Fibroblast of gingiva (primary cell): ENCODE measurements at places on chromosomes 1 and 21.
A peak's percentile ranks its signal among the peaks of the same experiment; 100 is the strongest.

DNA sequence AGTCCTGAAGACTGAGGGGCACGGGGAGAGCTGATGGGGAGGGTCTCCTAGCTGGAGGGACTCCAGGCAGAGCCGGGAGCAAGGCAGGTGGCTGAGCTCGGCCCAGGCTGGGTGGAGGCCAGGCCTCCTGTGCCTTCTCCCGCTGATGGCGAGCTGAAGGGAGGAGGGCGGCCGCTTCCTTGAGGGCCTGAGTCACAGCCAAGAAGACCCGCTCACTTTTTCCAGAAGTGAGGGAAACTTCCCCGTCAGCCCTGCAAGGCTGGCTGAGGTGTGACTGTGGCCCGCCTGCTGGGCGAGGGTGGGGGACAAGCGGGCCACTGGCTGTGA, 1.7 kb upstream of the VWA1 start:
- DNase-seq = no peak

GRCh38 chr1:33599516-33600115, 127.2 kb downstream of the ZSCAN20 start:
- DNase-seq = no peak

DNA sequence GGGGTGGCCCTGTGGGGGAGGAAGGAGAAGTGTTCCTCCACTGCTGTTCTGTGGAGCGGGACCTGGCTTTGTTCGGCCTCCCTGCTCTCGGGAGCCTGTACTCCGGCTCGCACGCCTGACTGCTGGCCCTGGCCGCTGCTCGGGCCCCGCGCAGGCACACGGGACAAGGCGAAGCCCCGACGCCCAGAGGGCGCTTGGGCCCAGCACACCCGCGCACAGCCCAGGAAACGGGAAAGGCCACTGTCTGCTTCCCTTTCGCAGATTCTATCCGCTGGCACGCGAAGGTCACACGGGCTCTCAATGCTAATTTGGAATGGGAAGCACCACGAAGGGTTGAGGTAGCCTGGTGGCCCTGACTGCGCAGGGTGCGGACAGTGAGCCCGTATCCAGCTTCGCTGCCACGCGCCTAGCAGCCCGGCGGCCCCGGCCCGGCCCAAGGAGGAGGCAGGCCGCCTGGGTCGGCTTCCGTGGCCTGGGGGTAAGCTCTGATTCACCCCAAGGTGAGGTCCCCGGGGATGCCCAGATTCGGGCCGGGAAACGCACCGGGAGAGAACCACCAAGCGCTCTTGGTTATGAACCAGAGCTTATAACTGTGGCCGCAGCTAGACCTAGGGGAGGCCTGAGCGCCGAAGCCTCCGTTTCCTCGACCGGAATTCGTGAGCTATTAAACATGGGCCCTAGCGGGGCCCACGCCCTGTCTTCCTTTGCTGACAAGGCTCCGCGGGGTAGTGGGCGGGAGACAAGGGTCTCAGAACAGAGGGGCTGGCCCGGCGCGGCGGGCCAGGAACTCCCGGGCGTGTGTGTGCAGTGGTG, 19.7 kb upstream of the TBX15 start:
- DNase-seq = no peak

DNA sequence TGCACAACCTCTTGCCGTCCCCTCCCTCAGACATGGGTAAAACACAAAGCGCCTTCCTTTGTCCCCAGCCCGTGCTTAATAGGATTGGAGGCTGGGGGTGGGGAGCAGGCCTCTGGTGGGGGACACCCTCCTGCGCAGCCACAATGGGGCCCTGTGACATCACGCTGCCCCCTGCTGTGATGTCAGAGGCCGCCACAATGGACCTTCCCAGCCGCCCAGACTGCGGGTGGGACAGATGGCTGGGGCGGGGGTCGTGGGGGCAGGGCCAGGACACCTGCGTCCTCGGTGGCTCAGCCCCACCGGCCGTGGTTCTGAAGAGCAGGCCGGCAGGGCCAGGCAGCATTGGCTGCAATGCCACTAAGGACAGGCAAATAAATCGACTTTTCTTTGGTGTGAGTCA, 39.9 kb downstream of the EPHA2 start:
- no peak for DNase-seq

DNA sequence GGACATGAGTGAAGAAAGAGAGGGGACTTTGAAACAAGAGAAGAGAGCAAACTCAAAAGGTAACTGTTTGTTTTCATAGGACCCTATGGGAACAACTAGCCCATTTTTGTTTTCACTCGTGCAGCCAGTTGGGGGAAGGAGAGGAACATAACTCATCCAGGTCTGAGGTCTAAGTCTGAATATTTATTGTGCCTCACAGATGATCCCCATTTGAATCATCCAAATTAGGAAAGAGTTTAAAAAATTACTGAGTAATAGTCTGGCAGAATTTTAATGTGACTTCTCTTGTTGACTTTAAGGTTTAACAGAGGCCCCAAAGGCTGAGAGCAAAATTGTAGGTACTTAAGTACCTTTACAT, 10.4 kb upstream of the TSPAN2 start:
- no peak for DNase-seq

GRCh38 chr1:213286235-213286634, 235.2 kb downstream of the RPS6KC1 start:
- no peak for DNase-seq

GRCh38 chr1:62912028-62912638, 128.2 kb downstream of the ATG4C start:
- DNase-seq = peak; percentile 18

DNA sequence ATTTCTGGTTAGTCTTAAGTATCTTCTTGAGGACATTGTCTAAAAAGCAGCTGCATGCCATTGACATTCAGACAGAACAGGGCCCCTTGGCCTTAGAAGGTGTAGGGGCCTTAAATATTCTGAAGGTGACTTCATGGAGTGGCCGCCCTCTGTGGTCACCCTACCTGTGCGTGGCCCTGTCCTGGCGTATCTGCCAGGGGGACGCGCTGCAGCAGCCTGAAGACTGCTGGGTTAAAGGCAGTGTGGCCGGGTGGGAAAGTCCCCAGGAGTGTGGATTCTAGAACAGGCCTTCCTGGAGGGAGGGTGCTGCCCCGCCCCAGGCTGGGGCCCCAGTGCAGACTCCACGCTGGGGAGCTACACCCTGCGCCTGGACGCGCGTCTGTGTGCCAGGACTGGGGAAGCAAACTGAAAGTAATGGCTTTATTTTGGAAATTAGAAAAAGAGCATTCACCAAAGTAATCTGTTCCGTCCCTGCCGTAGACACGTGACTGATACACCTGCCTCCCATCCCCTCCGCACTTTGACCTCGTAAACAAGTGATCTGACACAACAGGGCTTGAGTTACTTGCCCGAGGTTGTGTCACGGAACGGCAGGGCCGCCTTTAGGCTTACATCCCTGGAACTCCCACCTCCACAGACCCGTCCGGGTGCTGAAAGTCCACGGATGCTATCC, 1.8 kb downstream of the AGPAT3 start:
- DNase-seq = no peak

DNA sequence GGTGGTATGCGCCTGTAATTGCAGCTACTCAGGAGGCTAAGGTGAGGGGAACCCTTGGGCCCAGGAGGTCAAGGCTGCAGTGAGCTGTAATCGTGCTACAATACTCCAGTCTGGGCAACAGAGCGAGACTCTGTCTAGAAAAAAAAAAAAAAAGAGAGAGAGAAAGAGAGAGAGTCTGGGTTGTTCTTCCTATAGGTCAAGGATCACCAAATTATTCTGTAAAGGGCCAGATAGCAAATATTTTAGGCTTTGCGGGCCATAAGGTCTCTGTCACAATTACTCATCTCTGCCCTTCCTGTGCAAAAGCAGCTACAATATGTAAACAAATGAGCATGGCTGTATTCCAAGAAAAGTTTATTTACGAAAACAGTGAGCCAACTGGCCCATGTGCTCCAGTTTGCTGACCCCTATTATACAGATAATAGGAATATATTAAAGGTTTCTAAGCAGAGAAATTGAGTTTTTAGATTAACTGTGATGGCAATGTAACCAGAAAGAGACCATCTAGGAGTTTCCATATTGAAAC, 2.1 kb downstream of the SASS6 start:
- peak; percentile 42 for DNase-seq

DNA sequence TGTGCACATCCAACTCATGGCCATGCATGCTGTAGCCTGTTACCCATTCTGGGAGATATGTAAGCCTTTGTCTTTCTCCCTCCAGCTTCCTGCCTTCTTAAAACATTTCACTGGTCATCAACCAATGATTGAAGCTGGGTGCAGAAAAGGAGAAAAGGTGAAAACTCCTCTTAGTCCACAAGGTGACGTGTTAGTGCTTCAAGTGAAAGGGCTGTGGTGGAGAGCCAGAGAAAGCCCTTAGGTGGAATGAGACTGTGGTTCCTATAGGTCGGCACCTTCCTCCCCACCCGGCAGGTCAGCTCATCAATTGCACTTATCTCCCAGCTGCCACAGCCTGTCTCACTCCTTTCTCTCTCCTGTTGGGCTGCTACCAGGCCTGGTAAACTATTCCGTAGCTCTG, 30.4 kb downstream of the ERG start:
- no peak for DNase-seq

- DNase-seq = no peak
Observed at GRCh38 chr1:202704601-202705000, 5.7 kb downstream of the SYT2 start.

DNA sequence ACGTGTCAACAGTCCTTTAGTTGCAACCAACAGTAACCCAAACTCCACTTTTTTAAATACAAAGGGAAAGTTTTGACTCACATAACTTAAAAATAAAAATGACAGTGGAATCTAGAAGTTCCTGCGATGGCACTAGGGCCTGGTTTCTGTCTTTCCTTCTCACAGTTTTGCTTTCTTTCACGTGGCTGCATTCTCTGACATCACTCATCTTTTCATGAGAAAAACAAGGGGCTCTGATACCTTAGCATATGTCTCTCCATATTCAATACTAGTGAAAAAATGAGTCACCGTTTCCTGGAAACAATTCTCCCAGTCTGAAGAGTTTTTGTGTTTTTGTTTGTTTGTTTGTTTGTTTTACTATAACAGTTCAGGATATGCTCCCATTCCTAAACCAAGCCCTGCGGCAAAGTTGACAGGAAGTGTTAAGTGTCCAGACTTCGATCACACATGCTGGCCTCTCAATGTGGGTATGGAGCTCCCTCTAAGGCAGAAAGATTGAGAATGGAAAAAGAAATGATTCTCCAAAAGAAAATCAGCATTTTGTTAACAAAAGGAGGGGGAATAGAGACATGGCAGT, 483.3 kb downstream of the TTLL7 start:
- DNase-seq = peak; percentile 33

- DNase-seq = peak; percentile 41
Observed at GRCh38 chr1:211698161-211699026, 23.0 kb upstream of the NEK2 start.

DNA sequence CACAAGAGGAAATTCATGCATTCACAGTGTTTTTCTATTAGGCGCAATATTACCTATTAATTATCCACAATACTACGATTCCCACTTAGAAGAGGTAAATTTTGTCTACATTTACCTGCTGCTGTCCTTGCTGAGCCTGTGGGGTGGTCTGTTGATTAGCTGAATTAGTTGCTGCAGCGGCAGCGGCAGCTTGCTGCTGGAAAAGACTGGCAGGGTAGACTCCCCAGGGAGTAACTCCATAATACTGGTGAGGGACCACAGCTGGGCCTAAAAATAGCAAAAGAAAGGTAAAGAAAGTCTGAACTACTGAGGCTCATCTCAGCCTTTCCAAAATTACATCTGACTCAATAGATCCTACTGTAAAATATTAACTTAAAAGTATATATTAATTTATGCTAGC, 66.0 kb upstream of the SDC3 start:
- no peak for DNase-seq

DNA sequence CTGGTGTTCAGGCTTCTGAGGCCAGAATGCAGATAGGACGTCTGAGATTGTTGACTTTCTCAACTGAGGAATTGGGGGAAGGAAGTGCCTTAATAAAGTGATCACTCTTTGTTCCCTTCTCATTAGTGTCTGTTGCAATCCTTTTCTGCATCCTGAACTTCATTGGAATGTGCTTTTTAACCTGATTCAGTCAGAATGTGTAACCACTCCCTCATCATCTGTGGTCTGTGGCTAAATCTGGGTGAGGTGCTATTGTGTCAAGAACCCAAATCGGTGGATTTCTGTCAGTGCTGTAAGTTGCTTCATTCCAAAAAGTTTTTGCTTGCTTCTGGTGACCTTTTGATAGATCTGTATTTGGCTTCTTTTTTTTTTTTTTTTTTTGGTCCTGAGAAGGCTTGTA, 38.2 kb downstream of the ARID1A start:
- DNase-seq = peak; percentile 79

- no peak for DNase-seq
Observed at GRCh38 chr1:31798086-31798432, 17.8 kb downstream of the SPOCD1 start.

DNA sequence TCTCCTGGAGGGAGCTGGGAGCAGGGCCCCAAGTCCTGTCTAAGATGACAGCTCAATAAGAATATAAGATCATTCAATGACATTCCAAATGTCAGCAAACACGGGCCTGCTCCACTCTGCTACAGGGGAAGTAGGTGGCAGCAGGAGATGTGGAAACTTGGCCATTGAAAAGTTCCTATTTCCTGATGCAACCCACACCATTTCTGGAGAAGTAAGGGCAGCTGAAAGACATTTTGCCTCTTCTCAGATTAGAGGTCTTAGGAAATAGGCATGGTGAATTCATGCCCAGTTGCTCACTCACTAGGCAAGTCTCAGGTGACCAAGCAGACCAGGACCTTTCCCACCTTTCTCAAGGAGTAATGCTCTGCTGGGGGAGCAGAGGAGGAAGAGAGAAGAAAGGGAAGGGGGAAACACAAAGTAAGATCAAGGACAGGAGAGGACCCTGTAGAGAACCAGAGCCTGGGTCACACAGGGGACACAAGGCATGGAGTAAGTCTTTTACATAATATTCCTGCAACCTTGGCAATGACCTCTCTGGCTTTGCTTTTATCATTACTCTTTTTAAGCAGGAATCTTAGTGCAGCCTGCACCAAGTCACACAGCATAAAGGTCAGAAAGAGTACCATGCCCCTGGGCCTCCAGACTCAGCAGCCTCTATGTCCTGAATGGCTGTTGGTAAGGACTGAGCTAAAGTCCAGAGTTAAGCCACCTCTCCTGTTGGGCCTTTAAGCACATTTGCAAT, 68.9 kb downstream of the DMAP1 start:
- no peak for DNase-seq

DNA sequence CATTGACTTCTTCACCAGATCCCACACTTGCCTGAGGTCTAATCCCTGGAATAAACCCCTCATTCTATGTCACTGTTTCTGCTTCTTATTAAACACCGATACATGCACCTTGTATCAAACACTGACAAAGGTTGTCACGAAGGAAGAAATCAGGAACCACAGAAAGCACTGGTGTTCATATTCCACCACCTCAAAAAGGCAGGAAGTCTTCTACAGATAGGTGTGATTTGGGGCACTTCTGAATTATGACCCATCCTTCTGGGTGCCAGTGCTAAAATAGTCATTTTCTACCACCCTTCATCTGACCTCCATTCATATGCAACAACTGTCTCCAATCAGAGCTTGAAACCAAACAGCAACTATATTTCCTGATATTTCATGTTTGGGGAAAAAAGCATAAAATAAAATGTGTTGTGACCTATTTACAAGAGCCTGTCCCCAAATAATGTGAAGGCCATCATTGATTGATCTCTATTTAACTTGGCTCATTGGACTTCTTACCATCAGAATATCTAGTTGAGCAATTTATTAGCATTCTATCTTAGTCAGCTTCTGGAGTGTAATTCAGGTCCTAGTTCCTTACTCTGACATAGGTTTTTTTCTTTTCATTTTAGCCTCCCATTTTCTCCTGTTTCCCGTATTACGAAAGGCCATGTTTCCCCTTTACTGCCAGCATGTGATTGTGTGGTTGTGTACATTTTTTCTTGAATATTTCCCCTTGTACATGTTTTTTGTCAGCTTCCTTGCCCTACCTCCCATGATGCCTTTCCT, 43.1 kb downstream of the DUSP10 start:
- no peak for DNase-seq

GRCh38 chr1:230091473-230092231, 24.6 kb downstream of the GALNT2 start:
- peak; percentile 21 for DNase-seq

GRCh38 chr1:234601301-234602017, 8.5 kb downstream of the IRF2BP2 start:
- DNase-seq = no peak
